HS-5 (cell line): ENCODE measurements at places on chromosomes 11 and 22.

DNA sequence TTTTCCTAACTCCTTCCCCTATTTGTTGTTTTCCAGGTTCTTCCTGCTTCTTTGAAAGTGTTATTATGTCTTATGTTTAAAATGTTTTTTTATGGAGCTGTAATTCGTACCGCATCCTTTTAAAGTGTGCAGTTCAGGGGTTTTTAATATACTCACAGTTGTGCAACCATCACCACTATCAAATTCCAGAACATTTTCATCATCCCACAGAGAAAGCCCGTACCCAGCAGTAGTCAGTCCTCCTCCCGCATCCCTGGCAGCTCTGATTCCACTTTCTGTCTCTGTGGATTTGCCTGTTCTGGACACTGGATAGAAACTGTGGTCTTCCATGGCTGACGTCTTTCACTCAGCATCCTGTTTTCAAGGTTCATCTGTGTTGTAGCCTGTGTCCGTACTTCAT, 73.7 kb downstream of the JAM3 start:
- DNase-seq = no peak

DNA sequence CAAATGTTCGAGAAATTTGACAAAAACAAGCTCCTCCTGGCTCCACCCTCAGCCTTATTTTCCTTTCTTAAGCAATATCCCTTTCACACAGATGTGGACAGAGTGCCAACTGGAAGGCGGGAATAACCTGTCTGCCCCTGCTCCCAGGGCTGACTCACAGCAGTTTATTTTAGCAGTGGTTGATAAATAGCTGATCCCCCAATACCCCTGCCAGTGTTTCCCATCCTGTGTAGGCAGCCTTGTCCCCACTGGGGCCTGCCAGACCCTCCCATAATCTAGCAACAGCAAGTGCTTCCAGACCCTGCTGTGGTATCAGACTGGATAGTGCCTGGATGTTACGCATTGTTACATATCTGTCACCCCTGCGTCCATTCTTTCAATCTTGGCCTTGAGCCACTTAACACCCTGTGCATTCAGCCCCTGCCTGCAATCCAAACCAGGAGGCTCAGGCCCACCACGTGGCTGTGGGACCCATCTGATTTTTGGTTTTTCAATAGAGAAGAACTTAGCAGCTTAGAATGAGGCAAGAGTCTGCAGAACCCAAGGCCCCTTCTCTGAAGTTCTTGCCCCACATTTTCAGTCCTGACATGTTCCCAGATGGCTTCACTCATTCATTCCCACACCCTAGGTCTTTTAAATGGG, 53.7 kb downstream of the PARVA start:
- peak; percentile 51 for DNase-seq

GRCh38 chr11:20097319-20098221, 62.7 kb downstream of the DBX1 start:
- DNase-seq = no peak

GRCh38 chr11:766106-766935, 11.0 kb downstream of the GATD1 start:
- no peak for DNase-seq

- no peak for DNase-seq
These were observed 668 bp upstream of the CHST1 start for GRCh38 chr11:45665933-45666647.

GRCh38 chr11:80613655-80614054, 1172.8 kb upstream of the TENM4 start:
- DNase-seq = no peak

- no peak for DNase-seq
These were observed 7.9 kb downstream of the MUC5B start for GRCh38 chr11:1230456-1231395.

GRCh38 chr11:65183201-65183891, 1.6 kb downstream of the CAPN1 start:
- no peak for DNase-seq

DNA sequence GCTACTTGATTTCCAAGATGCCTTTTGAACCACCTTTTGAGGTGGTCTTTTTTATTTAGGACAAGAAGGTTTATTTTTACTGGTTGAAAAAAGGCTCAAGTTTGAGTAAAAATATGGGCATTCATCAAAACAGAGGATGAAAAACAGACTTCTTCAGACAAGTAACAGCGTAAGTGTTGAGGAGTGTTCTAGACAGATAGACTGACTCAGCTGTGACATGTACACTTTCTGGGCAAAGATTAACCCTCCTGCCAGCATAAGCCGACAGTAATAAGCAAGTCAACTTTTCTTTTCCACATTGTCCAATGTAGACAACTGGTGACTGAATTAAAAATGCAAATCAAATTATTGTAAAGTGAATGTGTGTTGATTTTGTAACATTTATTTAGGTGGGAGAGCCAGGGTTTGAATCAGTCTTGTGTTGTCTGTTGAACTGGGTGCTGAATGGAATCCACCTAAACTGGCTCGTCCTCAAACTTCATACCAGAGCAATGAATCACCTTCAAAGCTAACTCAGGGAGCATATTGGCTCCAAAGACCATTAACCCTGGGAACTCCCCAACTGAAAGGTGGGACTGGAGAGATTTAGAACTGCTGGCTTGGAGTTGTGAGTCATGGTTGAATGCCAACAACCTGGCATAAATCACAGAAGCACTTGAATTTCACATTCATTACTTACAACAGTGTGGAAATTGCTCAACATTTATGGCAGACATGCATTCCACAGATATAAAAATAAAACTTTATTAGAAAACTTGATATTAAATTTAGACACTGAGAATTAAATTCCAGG, 377.0 kb downstream of the ETS1 start:
- peak; percentile 99 for DNase-seq

DNA sequence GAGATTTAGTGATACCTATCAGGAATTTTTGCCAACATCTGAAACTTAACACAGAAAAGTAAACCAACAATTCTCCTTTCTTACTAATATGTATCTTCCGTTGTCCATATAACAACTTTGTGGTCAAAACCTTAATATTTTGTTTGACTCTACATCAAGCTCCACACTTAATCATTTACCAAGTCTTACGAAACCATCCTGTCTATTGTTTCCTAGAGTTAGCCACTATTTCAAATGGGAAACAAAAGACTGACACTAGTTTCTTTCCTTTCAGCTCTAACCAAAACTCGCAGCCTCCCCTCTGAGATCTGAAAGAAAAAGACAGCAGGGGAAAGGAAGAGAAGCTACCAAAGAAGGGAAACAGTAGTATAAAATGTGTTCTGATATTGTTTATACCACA, 26.5 kb upstream of the PRDM10 start:
- DNase-seq = no peak

GRCh38 chr11:62124186-62125113, 639 bp downstream of the INCENP start:
- DNase-seq = no peak

DNA sequence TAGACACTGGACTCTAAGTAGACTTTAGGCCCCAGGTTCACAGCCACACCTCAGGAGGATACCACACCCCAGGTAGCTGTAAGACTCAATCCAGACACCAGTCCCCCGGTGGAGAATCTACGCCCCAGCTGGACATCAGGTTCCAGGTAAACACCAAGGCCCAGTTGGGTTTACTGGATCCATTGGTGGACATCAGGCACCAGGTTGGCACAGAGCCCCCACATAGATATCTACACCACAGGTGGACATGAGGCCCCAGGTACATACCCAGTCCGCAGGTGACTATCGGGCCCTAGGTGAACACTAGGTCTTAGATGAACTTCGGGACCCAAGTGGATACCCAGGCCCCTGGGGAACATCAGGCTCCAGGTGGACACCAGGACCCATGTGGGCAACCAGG, 58.9 kb upstream of the SEPTIN5 start:
- no peak for DNase-seq

DNA sequence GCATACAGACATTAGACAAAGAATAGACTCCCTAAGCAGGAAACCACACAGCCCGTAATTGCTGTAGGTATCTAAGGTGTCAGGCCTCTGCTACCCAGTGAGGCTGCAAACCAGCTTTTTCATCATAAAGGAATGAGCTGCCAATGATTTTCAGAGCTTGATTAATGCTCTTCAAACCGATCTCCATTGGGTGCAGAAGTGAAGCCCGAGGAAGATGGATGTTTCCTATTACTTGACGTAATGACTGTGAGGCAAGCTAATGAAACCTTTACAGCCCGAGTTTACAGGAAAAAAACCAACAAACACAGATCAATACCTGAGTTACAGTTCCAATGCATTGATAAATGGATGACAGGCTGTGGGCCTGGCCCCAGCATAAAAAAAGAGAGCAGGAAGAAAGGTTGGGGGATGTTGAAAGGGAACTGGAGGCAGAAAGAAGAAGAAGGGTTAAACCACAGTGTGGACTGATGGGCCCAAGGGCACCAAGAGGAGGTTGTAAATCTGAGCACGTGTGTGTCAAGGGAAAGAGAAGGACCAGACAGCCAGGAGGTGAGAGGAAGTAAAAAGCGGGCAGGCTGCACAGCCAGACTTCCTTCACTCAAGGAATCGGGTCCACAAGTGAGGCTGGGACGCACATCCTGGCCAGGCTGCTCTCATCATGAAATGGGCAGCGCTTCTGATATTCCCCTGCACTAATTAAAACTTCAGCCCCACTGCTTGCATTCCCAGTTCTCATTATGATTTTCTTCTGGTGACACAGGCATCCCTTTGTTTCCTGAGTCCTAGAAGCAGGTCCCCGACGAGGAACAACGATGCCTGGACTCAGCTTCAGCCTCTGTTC, 70.6 kb upstream of the NTM start:
- no peak for DNase-seq

DNA sequence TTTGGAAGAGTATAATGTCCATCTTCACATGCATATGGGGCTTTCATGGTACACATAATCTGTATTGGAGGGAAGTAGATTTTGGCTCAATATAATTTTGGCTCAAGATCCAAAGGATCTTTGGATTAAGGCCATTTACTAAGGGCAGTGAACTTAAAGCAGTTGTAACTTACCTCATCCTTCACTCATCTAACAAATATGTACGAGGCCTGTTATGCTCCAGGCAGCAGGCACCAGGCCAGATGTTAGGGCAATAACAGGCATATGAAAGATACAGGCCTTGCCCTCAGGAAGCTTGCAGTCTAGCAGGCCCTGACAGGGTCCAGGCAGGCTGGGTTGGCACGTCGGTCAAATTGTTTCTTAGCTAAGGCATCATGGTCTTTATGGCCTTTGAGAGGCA, 44.6 kb downstream of the LIF start:
- no peak for DNase-seq

DNA sequence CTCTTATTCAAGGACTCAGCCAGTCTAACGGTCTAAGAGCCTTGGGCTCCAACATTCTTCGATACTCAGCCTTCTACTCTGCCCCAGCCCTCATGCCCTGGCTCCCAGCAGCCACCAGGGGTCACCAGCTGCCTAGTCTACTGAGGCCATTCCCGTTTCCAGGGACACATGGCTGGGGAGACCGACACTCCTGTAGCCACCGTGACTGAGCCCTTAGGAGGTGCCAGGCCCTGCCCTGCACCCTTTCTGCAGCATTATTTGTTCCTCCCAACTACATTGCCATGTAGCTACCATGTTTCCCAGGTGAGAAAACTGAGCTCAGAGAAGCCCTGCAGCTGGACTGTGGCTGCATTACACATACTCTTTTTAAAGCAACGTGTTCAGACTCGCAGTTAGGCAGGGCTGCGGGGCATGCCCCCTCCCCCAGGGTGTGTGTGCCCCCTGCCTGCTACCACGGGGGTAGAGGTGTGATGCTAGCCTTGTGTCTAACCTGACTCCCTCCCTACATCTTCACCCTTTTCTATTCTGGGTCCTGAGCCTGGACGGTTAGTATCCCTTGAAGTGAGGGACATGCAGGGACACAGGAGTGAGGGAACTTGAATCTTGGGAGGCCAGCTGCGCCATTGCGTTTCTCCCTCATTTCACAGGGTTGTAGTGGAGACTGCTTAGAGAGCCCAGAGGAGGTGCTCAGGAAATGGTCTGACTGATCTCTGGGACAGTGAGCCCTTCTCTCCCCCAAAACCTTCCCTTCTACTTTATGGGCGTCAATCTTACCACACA, 17.5 kb downstream of the ATG16L2 start:
- no peak for DNase-seq
